ENCODE measurements at places on chromosomes 12 and 14. TPM values are rescaled to one million over a fixed set of nuclear protein-coding genes. Genes with fewer than 3 reads are reported as not detected.

- no peak for DNase-seq
- no peak overlapping the region for H3K4me3 ChIP-seq
- H3K27ac ChIP-seq: no peak overlapping the region
- no peaks in the 10 kb centered on the region for H3K36me3 ChIP-seq
Measured at GRCh38 chr14:73261520-73262426, 24.5 kb downstream of the PAPLN start.

DNA sequence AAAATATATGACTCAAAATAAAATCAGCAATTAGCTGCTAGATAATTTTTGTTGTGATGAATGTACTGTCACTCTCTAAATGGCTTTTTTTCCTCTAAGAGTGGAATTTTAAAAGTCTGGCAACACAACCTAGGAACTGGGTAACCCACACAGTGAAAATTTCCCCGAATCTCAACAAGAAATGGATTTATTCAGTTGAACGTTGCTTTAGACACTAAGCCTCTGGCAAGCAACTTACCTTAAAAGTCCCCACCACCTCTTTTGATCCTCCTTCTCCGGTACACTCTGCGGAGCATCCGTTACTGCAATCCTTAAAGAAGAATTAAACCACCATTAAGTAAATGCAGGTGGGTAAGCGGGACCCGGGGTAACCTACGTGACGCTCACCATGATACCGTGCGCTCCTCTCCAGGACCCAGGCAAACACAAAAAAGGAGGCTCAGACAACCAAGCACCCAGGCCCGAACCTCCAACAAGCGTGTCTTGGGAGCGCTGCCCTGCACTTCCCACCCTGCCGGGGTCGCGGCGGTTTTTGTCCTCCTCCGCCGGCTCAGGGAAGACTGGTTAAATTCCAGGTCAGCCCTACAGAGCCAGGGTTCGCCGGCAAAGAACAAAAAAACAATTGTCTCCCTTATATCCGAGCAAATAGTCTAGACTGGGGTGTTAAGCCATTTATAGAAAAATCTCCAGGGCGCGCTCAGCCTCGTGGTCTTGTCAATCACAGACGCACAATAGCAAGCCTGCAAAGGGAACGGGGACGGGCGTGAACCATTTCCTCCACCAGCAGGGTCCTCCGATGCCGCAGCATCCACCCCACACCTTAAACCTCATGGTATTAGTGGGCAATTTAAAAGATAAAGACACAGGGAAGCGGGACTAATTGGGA, 47.1 kb downstream of the BCAT1 start:
- no peaks in the 10 kb centered on the region for H3K27me3 ChIP-seq
- no peak for DNase-seq
- no peak overlapping the region for H3K4me3 ChIP-seq
- H3K4me1 ChIP-seq: no peaks in the 10 kb centered on the region
- no peaks in the 10 kb centered on the region for H3K36me3 ChIP-seq

DNA sequence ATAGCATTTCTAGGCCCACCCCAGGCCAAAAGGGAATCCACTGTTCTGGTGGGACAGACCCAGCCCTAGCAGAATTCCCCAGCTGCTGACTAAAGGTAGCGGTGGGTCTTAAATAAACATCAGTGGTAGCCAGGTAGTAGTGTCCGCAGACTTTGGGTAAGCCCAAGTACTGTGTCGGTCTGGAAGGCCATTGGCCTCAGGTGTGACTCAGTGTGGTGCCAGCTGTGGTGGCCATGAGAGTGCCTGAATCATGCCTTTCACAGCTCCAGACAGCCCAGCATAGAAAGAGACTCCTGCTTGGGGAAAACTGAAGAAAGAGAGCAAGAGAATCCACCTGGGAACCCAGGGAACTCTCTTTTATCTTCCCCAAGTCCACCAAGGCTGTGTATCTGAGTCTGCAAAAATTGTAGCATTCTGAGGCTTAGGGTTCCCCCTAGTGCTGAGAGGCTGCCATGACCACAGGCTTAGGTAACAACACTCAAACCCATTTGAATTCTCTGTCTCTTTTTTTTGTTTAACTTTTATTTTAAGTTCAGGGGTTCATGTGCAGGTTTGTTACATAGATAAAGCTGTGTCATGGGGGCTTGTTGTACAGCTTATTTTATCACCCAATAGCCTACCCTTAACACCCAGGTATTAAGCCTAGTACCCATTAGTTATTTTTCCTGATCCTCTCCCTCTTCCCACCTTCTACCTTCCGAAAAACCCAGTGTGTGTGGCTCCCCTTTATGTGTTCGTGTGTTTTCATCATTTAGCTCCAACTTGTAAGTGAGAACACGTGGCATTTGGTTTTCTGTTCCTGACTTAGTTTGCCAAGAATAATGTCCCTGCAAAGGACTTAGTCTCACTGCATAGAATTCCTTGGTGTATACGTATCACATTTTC, 16.7 kb upstream of the CD163L1 start:
- no peak overlapping the region for H3K4me3 ChIP-seq
- H3K36me3 ChIP-seq: no peaks in the 10 kb centered on the region
- no peaks in the 10 kb centered on the region for H3K27me3 ChIP-seq
- no peaks in the 10 kb centered on the region for H3K4me1 ChIP-seq

GRCh38 chr14:78240567-78240966, 70.4 kb downstream of the NRXN3 start:
- H3K4me3 ChIP-seq: no peak overlapping the region
- H3K36me3 ChIP-seq: no peaks in the 10 kb centered on the region
- H3K27me3 ChIP-seq: peaks cover 9% of the 10 kb centered on the region
- no peak overlapping the region for H3K27ac ChIP-seq
- no peak for DNase-seq
- H3K4me1 ChIP-seq: no peaks in the 10 kb centered on the region

DNA sequence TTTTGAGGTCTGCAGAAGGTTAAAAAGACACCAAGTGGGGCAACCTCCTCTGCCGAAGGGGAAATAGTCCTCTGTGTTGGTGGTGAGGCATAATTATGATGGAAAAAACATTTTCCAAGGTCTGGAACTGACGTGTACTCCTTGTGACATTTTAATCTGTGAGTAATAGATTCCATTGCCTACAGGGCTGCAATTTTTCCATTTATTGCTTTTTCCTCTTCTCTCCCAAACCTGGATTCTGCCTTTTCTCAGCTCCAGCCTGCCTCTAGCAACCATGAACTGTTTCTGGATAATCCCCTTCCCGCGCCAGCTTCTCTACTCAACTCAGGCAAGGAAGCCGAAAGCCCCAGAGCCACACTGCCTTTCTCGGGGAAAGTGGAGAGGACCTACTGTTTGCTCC, 230.1 kb upstream of the PLXNC1 start:
- DNase-seq: no peak
- no peak overlapping the region for H3K4me3 ChIP-seq
- no peak overlapping the region for H3K27ac ChIP-seq
- H3K27me3 ChIP-seq: no peaks in the 10 kb centered on the region
- no peaks in the 10 kb centered on the region for H3K36me3 ChIP-seq

GRCh38 chr14:55710506-55711041, 130.6 kb downstream of the KTN1 start:
- no peak for DNase-seq
- no peaks in the 10 kb centered on the region for H3K36me3 ChIP-seq
- H3K4me3 ChIP-seq: no peak overlapping the region
- H3K27me3 ChIP-seq: no peaks in the 10 kb centered on the region

- H3K4me3 ChIP-seq: no peak overlapping the region
- H3K27me3 ChIP-seq: no peaks in the 10 kb centered on the region
- DNase-seq: no peak
- H3K36me3 ChIP-seq: no peaks in the 10 kb centered on the region
- no peaks in the 10 kb centered on the region for H3K4me1 ChIP-seq
Measured at GRCh38 chr14:44589180-44589579, 82.1 kb upstream of the FSCB start.

GRCh38 chr12:108629824-108630476, 3.7 kb downstream of the SELPLG start:
- peaks cover 33% of the 10 kb centered on the region for H3K4me1 ChIP-seq
- H3K27me3 ChIP-seq: no peaks in the 10 kb centered on the region
- no peak for DNase-seq

GRCh38 chr14:50773632-50774541, 57.1 kb downstream of the NIN start:
- no peak overlapping the region for H3K4me3 ChIP-seq
- H3K27ac ChIP-seq: no peak overlapping the region
- no peak for DNase-seq

DNA sequence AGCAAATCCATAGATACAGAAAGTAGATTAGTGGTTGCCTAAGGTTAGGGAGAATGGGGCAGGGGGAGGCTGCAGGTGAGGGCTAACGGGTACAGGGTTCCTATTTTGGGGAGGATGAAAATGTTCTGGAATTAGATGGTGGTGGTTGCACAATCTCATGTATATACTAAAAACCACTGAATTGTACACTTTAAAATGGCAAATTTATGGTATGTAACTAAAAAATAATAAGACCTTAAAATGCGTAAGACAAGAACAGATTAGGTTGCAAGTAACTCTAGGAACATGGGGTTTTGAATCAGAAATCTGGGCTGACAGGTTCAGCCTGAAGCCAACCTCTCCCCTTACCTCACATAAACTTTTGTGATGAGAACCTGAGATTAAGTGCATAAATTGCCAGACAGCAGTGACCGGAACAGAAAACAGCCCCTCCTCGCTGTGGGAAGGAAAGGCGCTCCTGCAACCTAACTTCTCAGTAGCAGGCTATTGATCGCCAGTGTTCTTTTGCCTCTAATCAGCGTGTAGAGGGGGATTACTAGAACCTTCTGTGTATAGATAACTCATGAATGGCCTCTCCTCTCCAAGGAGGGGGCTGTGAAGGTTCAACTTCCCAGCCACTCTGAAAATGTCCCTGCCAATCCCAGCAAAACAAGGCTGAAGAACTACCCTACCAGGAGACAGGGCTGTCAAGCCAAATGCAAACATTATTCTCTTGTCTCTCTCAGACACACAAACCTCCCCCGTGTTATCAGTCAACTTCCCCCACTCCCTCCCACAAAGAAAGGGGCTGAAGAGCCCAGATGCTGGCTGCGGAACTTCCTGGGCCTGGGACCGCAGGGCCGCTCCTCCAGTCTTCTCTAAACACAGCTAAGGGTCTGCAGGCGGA, 1.9 kb downstream of the SSH1 start:
- H3K4me3 ChIP-seq: peak overlapping the region; percentile 86
- no peak for DNase-seq
- H3K27ac ChIP-seq: peak overlapping the region; percentile 92
- peaks cover 83% of the 10 kb centered on the region for H3K4me1 ChIP-seq
- H3K27me3 ChIP-seq: no peaks in the 10 kb centered on the region

DNA sequence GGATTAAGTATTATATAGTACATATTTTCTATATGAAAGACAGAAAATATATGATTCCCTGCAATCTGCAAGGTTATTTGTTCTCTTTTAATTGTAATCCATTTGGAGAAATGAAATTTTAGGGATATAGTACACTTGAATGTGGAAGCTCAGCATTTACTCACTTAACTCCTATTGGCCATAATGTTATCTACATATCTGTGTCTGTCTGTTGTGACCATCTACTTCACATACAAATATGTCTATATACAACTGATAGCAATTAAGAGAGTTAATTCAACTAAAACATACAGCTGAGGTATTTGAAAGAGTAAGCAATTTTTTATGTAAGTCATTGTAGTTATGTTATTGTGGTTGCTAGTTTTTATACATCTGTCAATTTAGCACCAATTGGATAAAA, 12.9 kb downstream of the FOXG1 start:
- no peaks in the 10 kb centered on the region for H3K36me3 ChIP-seq
- no peak for DNase-seq
- H3K27me3 ChIP-seq: no peaks in the 10 kb centered on the region
- H3K4me3 ChIP-seq: no peak overlapping the region

GRCh38 chr12:29990971-29991370, 207.2 kb upstream of the TMTC1 start:
- H3K36me3 ChIP-seq: no peaks in the 10 kb centered on the region
- no peak overlapping the region for H3K4me3 ChIP-seq
- no peaks in the 10 kb centered on the region for H3K4me1 ChIP-seq

- H3K27me3 ChIP-seq: no peaks in the 10 kb centered on the region
- peaks cover 28% of the 10 kb centered on the region for H3K4me1 ChIP-seq
- H3K36me3 ChIP-seq: no peaks in the 10 kb centered on the region
- no peak for DNase-seq
Measured at GRCh38 chr12:117980616-117981015, 11.8 kb upstream of the KSR2 start.

GRCh38 chr12:76069339-76069738, 15.1 kb downstream of the NAP1L1 start:
- no peaks in the 10 kb centered on the region for H3K27me3 ChIP-seq
- H3K4me1 ChIP-seq: no peaks in the 10 kb centered on the region
- no peak for DNase-seq
- no peak overlapping the region for H3K4me3 ChIP-seq

- H3K4me3 ChIP-seq: no peak overlapping the region
- H3K36me3 ChIP-seq: no peaks in the 10 kb centered on the region
- no peak overlapping the region for H3K27ac ChIP-seq
- H3K4me1 ChIP-seq: no peaks in the 10 kb centered on the region
- DNase-seq: no peak
Measured at GRCh38 chr14:101828046-101828445, 66.5 kb downstream of the PPP2R5C start.

DNA sequence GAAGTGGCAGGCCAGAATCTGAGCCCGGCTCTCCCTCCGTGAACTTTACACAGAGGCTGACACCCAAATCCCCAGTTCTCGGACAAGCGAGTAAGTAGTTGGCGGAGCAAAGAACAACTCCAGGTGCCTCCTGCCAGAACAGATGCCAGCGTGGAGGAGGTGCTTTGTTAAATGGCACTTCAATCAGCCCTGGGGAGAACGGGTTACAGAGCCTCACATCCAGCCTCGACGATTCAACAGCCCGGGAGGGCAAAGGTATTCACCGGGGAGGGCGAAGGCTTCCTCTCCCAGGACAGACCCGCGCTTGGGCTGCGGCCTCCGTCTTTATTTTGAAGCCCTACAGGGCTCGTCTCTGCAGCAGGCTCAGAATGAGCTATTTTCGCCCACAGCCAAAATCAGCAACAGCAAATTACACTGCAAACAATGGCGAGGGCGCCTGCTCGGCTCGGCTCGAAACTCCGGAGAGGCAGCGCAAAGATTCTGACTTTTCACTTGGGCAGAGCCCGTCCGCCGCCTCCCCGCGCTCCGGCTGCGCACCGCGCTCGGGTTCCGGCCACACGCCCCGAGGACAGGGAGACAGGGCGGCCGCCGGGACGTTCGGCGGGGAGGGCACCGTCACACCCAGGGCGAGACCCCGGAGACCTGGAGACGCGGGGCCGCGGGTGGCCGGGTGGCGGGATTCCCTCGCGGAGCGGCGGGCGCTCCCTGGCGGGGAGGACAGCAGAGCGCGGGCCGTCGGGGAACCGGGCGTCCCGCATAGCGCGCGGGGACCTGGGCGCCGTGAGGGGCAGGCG, 811 bp downstream of the TMCC3 start:
- peak overlapping the region; percentile 5 for H3K27ac ChIP-seq
- peak overlapping the region; percentile 62 for H3K4me3 ChIP-seq

DNA sequence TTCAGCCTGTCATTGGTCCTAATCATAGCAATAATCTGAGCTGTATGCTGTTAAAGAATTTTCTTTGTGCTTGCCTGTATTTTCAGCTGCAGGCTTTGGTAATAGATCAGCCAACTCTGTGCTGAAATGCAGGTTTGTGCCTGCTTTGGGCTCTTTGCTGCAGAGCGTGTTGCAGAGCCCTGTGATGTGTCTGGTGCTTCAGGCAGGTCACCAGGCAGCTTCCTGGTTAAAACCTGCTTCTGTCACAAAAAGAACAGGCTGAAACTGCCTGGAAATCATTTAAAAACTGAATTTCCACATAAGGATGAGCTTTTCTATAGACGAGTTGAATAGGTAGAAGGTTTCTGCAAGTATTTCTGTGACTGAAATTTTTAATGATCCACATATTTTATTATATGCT, 3.1 kb downstream of the DIP2B start:
- H3K27ac ChIP-seq: no peak overlapping the region
- no peak for DNase-seq
- no peak overlapping the region for H3K4me3 ChIP-seq
- no peaks in the 10 kb centered on the region for H3K27me3 ChIP-seq

TCL1B gene
- total RNA-seq: not detected

SLC39A2 gene
- total RNA-seq: not detected

ATL1 gene
- 1.4 TPM for total RNA-seq

GLI1 gene
- total RNA-seq: 6.4 TPM

LHX5 gene
- total RNA-seq: 2.4 TPM

GZMH gene
- total RNA-seq: not detected
